Glomerular endothelial cell (primary cell): ENCODE measurements at places on chromosomes 12 and 14. TPM values are rescaled to one million over a fixed set of nuclear protein-coding genes. Genes with fewer than 3 reads are reported as not detected.

DNA sequence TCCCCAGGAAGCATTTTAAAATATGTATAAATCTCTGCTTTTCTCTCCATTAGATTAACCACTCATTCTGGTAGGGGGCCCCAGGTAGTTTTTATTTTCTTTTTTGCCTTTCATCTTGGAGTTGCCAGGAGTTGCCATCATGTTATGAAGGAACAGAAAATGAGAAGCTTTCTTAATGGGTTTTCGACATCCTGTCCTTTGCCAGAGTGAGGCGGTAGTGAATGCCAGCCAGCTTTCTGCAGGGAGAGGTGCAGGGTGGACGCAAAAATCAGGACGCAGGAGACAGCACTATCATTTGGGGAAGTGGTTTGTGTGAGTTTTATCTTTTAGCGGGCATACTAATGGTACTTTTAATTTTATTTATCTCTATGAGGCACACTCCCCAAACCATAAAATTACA is 1.7 kb downstream of the RASSF8 start:
- no peak for DNase-seq

DNA sequence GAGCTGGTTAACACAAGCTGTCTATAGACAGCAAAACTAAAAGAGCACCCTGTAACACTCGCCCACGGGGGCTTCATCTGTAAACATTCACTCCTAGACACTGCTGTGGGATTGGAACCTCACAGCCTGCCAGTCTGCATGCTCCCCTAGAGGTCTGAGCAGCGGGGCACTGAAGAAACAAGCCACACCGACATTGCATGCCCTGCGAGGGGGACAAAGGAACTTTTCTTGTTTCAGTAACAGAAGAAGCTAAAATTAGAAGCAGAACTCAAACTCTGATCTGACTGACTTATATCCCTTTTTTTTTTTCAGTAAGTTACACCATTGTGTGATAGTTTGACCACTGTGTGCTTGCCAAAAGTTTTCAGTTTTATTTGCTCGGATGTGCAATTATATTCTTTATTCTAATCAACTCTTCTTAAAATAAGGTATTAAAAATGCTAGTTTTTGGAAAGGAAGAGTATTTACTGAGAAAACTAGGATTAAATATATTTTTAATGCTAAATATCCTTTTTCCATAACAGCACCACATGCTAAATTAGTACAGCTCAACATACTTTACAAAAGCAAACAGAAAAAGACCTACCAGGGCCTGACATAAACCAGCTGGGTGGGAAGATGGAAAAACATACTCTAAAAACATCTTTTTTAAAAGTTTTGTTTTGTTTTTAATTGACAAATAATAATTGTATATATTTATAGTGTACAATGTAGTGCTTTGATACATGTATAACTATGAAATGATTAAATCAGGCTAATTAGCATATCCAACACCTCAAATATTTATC is 100.2 kb downstream of the EPS8 start:
- no peak for DNase-seq

DNA sequence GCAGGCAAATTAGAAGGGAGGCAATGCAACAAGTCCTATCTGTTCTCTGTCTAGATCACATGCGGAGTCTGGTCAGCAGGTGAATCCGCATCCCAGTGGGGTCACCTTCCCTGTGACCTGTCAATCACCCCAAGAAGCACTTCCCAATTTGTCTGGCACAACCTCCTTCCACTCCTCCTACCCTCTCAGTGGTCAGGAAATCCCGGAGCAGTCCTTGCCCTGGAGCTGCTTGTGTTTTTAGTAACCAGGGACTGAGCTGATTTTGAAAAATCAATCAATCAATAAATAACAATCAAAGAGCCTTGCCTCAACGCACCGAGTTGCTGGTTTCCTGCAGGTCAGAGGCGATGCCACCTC is 572 bp upstream of the ACSS3 start:
- DNase-seq, result no peak

DNA sequence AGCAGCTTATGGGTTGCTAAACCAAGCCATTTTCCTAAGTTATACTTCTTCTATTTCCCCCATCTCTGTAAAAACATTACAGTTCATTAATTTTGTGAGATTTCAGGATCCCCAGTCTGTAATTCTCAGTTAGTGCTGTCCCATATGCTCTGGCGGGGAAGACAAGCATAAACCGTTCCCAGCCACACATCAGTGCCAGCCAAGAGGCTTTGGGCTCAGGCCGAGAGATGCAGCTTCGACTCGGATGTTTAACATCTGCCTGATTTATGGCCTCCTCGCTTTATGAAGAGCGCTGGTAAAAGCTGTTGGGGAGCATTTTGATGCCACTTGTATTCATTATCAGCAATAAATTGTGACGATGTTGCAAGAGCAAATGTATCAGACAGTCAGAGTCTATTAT is 349.1 kb upstream of the CCDC196 start:
- DNase-seq, result no peak

- no peak for DNase-seq
These were observed 8.8 kb downstream of the VRTN start for GRCh38 chr14:74356892-74357575.

- DNase-seq, result no peak
These were observed 1.6 kb downstream of the STXBP6 start for GRCh38 chr14:25048170-25049016.

DNA sequence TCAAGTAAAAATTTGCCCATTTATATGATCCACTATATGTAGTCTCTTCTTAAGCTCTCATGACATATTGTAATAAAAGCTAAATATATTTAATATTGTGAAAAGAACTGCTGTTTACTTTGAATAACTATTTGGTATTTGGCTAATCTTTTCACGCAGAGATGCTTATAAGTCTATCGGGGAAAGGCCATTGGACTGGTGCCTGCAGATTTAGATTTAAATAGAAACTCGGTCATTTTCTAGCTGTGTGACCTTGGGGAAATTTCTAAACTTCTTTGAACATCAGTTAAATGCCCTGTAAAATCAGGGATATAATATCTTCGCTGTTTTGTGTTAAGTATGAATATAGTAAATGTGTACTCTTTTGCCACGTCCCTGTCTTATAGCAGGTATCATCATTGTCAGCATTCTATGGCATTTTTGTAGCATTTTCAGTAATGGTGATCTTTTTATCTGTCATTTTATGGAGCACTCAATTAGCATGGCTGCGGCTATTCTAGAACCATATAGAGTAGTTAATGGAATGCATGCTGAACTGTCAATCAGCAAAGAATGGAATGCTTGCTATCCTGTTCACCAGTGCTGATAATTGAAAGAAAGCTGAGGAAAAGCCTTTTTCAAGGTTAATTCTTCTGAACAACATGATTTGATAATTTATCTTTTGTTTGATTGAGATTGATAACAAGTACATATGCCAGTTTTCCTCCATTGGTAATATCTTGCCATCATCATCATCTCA is 181.2 kb downstream of the TMTC2 start:
- no peak for DNase-seq

GRCh38 chr12:51855586-51856428 is 7.3 kb upstream of the FIGNL2 start:
- no peak for DNase-seq

DNA sequence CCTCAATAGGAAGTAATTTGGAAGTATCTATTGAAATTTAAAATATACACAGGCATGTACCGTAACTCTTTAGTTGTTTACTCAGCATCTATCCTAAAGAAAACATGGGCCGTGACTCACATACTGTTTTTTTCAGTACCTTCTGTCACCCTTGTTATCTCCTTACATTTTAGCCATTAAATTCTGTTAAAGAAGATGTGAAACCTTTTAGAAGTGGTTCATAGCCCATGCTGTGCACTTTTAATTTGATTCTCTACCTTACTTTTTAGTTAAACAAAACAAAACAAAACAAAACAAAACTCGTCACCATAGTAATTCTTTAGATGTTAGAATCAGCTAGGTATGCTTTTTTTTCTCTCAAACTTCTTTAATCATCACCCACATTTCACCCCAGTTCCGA is 494.4 kb upstream of the RGS6 start:
- no peak for DNase-seq

- no peak for DNase-seq
These were observed 188.2 kb downstream of the TMTC2 start for GRCh38 chr12:82874945-82875344.

GRCh38 chr14:29168149-29168548 is 401.6 kb downstream of the FOXG1 start:
- DNase-seq, result no peak

DNA sequence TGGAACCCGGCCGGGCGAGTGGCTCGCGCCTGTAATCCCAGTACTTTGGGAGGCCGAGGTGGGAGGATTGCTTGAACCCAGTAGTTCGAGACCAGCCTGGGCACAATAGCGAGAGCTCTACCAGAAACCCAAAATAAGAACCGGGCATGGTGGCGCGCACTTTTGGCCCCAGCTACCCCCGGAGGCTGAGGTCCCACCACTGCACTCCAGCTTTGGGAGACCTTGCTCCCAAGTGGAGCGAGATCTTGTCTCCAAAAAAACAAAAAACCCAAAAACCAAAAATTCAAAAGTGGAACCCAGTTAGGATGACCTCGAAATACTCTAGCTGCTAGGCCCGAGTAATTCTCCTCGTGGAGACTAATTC is 769 bp upstream of the VTI1B start:
- no peak for DNase-seq

RNASE2 gene
- total RNA-seq, result not detected in 2 replicates

KRT4 gene
- not detected in 2 replicates for total RNA-seq

ZDHHC22 gene
- not detected in 2 replicates for total RNA-seq

P2RX7 gene
- total RNA-seq, result 2.6 and 4.2 TPM in 2 replicates

OAS2 gene
- total RNA-seq, result 35.9 and 80.4 TPM in 2 replicates

PTCSC3 gene
- not detected in 2 replicates for total RNA-seq
